ENCODE measurements at places on chromosomes 3 and 15.
A peak's percentile ranks its signal among the peaks of the same experiment; 100 is the strongest.

DNA sequence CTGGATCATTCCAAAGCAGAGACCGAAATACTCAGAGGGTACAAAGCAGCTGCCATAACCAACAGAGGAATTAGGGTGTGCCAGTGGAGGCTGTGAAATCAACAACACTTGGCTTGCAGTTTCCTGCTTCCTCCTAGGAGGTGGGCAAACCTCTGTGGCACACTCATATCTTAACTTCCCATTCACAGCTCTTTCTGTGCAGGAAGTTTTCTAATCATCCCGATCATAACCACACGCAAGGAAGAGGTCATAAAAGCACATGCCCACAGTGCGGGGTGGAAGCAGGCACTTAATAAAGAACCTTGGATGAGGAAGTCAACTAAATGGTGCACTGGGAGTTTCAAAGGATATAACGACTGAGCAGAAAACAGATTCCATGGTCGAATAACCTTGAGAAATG is 5.1 kb downstream of the SCAMP2 start:
- no peak for DNase-seq

GRCh38 chr15:67180514-67181191 is 73.8 kb downstream of the AAGAB start:
- DNase-seq: no peak

GRCh38 chr3:73465926-73466325 is 158.8 kb downstream of the PDZRN3 start:
- DNase-seq: no peak

GRCh38 chr3:115248274-115248673 is 101.2 kb upstream of the ZBTB20 start:
- peak; percentile 44 for DNase-seq

GRCh38 chr3:123337948-123338619 is 110.8 kb downstream of the ADCY5 start:
- no peak for DNase-seq

- no peak for DNase-seq
Measured at GRCh38 chr15:81475926-81476325, 101.9 kb upstream of the TMC3 start.

- DNase-seq: no peak
Measured at GRCh38 chr3:138032567-138032966, 22.6 kb downstream of the CLDN18 start.

- peak; percentile 57 for DNase-seq
Measured at GRCh38 chr3:71074423-71074822, 509.1 kb downstream of the FOXP1 start.

GRCh38 chr3:99521551-99521950 is 116.8 kb upstream of the COL8A1 start:
- DNase-seq: no peak

- DNase-seq: peak; percentile 11
Measured at GRCh38 chr15:60519218-60519617, 40.3 kb upstream of the ICE2 start.

GRCh38 chr3:185958626-185959025 is 20.8 kb upstream of the TRA2B start:
- peak; percentile 67 for DNase-seq

GRCh38 chr3:39249453-39250115 is 30.3 kb downstream of the CX3CR1 start:
- peak; percentile 54 for DNase-seq

GRCh38 chr3:64595253-64595694 is 92.5 kb downstream of the ADAMTS9 start:
- peak; percentile 93 for DNase-seq

GRCh38 chr3:35864871-35865270 is 225.5 kb downstream of the ARPP21 start:
- DNase-seq: peak; percentile 11

- no peak for DNase-seq
Measured at GRCh38 chr15:37516621-37517020, 416.3 kb upstream of the MEIS2 start.

GRCh38 chr15:71332431-71333004 is 217.2 kb downstream of the THSD4 start:
- DNase-seq: no peak

- no peak for DNase-seq
Measured at GRCh38 chr15:59998305-59998949, 5.7 kb upstream of the FOXB1 start.

- no peak for DNase-seq
Measured at GRCh38 chr3:125436921-125437320, 61.8 kb upstream of the ZNF148 start.

DNA sequence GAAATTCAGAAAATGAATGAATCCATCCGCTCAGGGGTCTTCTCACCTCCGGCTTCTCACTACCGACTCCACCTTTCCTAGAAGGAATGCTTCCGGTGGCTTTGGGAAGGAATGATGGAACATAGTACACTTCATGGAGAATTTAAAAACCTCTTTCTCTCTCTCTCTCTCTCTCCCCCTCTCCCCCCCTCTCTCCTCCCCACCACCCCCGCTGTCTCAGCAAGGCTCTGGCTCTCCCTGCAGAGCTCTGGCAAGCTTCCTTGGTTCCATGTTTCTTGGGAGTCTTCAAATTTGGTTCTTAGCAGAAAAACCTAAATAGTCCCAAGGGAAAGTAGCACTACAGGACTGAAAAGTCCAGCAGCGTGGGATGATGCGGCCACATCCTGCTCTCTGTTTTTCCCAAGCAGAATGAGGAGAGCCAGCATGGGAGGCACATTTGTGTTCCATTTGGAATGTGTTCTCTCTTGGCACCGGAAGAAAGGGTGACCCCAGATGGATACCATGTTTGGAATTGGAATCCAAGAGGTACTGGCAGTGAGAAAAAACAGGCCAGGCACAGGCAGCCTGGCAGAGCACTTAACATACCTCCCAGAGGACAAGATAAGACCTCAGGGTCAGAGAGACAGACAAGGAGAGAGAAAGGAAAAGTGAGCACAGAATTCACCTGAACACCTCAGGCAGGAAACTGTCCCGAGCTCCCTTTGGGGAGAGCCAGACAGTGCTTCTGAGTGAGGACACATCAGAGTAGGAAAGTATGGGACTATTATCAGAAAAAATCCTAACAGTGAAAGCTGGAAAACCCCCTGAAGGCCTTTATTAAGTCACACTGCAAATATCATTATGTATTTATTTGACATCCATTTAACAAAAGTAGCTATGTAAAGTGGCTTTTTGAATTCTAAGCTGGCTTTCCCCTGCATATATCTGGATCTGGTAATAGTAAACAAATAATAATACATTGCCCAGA is at the start of gene POPDC2:
Gene POPDC2 (minus strand): TSS at position 116 of the 967 bp plus-strand sequence. CDS start 166 bp downstream, outside the sequence.
- DNase-seq: no peak

DNA sequence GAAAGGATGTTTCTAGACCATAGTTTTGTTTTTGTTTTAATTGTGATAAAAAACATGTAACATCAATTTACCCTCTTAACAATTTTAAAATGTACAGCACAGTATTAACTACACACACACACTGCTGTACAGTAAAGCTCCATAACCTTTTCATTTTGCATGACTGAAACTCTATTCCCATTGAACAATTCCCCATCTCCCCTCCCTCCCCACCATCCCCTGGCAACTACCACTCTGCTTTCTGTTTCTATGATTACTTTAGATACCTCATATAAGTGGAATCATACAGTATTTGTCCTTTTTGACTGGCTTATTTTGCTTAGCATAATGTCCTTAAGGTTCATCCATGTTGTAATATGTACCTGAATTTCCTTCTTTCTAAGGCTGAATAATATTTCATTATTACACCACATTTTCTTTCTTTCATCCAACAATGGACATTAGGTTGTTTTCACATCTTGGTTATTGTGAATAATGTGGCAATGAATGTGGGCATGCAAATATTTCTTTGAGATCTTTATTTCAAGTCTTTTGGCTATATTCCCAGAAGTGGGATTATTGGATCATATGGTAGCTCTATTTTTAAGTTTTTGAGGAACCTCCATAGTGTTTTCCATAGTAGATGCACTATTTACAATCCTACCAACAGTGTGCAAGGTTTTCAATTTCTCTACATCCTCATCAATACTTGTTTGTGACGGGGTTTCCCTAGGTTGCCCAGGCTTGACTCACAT is 10.7 kb downstream of the CHST14 start:
- no peak for DNase-seq

DNA sequence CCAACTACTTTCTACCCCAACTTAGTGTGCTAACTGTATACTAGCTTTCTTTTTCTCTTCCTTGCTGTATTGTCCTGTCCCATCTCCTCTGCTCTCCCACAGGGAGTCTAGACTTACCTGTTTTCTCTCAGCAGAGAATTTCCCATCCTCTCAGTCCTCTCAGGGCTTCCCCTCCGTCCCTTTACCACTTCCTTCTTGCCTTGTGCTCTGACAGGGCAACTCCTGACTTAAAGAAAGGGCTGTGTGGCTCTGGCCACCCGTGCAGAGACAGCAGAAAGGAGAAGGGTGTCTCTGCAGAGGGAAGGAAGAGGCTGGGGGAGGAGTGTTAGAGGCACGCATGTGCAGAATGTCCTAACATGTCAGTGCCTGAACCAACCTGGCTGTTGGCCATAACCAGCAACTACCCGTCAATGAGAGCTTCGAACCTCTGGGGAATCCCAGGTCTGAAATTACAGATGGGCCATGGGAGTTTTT is at the start of gene GCSAM:
Gene GCSAM (minus strand): TSS at position 274 of the 474 bp plus-strand sequence. CDS start 128 bp downstream, at position 146.
- DNase-seq: no peak

DNA sequence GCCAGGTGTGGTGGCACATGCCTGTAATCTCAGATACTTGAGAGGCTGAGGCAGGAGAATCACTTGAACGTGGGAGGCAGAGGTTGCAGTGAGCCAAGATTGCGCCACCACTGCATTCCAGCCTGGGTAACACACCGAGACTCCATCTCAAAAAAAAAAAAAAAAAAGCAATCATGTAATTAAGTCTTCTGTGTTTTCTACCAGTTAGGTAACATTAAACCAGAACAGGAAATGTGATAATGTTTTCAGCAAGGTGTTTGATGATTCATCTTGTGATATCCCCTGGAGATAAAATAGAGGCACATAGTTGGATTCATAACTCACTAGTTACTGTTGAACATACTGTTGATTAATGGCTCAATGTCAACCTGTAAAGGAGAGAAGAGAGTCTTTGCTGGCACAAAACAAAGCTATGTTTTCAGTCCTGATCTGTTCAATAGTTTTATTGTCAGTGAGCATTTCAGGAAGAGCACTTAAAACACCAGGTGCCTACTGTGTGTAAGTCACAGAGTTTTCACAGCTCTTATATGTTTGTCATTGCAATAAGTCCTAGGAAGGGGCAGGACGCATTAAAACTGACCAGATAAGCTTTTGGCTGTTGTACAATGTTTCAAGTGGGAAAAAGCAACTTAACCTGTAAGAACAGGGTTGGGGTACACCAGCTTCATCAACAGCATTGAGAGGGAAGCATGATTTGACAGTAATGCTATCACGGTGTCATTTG is 19.5 kb downstream of the DNAJB11 start:
- DNase-seq: peak; percentile 65

GRCh38 chr3:172107403-172107802 is 68.0 kb downstream of the FNDC3B start:
- DNase-seq: no peak

GRCh38 chr3:55683666-55684270 is 196.7 kb upstream of the WNT5A start:
- no peak for DNase-seq

- peak; percentile 62 for DNase-seq
Measured at GRCh38 chr3:156218353-156218744, 98.0 kb downstream of the KCNAB1 start.

DNA sequence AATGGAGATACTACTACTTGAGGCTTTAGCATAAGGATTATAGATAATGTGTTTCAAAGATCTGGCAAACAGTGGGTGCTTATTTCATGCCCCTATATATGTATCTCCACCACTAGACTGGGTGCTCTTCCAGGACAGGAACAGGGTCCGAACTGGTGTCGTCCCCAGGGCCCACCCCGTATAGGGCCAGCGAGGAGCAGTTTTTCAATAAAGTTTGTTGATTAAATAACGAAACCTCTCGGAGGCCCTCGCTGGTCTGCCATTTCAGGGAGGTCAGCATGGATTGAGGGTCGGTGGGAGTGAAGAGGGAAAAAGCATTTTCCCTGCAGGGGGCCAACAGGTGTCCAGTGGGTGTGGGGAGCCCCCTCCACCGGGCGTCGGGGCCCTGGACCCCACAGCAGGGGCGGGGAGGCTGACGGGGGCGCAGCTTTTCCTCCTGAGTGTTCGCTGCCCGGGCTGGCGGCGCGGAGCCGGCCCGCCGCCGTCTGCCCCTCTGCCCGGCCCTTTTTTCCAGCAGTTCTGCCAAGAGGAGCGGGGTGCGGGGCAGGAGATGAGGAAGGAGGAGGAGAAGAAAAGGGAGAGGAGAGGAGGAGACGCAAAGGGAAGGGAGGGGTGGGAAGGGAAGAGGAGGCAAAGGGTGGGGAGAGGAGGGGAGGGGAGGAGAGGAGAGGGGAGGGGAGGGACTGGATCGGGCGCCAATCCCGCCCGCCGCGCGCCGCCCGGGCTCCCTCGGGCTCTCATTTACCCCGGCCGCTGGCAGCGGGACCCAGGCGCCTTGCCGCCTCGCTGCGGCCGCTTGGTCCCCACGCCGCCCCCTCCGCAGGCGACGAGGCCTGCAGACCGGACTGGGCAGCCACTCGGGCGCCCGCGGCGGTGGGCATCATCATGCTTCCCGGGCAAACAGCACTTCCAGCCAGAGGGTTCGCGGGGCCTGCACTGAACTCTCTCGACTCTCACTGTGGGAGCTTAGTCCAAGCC is 66.3 kb downstream of the ISG20 start:
- DNase-seq: no peak

GRCh38 chr3:32556332-32556731 is 14.3 kb downstream of the DYNC1LI1 start:
- DNase-seq: no peak

GRCh38 chr3:61877359-61878138 is 316.2 kb downstream of the PTPRG start:
- no peak for DNase-seq

DNA sequence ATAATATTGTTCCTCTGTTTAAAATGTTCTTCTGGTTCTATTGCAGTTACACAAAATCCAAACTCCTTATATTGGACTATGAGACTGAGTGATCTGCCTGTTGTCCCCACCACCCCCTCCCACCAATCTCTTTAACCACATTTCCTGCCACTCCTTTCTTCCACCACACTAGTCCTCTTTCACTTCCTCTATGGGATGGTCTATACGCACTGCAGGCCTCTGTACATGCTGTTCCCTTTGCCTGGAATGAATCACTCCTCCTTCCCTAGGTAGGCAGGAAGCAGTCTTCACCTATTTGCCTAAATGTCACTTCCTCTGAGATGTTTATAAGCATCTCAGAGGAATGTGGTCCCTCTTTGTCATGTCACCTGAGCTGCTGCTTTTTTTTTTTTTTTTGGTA is 4.0 kb downstream of the MAP2K1 start:
- DNase-seq: peak; percentile 78

Measured in HT1080 (cell line).